ENCODE measurements at places on chromosomes 3 and 15.

- DNase-seq, result no peak
Observed at GRCh38 chr3:8562081-8562595, 60.5 kb downstream of the LMCD1 start.

- no peak for DNase-seq
Observed at GRCh38 chr3:169836078-169836941, 23.6 kb upstream of the LRRC34 start.

GRCh38 chr3:47533481-47533880 lies 20.0 kb upstream of the ELP6 start:
- no peak for DNase-seq

DNA sequence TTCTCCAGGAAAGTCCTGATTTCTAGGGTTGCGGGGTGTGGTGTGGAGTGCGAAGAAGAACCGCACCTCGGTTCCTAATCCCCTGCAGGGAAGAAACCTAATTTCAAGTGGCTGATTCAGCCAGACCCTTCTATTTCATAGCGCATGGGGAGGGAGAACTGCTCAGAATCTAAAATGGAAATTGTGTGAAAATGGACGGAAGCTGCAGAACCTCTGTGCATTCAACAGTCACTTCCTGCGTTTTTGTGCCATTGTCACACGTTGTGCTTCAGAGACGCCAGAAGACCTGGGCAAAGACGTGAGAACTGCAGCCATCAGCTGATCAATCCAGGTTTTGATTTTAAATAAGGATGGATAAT lies 1.2 kb downstream of the SIDT1 start:
- no peak for DNase-seq

DNA sequence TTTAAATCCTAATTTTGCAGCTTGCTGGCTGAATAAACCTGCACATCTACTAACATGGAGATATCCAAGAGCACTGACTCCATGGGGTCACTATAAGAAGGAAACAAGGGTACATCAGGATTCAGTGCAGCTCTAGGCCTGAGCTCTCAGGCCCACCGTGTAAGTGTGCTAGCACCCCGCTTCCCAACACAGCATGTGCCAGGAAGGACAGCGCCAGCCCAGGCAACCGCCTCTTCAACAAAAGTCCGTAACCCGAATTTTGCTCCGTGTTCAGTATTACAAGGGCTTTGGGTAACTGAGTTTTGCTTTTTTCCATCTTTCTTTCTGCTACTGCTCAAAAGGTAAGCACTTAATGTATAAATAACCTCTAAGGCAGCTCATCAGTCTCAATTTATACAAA lies 89.8 kb downstream of the LRIG1 start:
- no peak for DNase-seq

- DNase-seq, result no peak
Observed at GRCh38 chr15:73784291-73784690, 31.1 kb upstream of the INSYN1 start.

GRCh38 chr3:23824699-23825444 lies 19.1 kb downstream of the UBE2E1 start:
- no peak for DNase-seq

Measured in dorsolateral prefrontal cortex (tissue), 122 donors.